ENCODE measurements at places on chromosomes 5 and 9.

DNA sequence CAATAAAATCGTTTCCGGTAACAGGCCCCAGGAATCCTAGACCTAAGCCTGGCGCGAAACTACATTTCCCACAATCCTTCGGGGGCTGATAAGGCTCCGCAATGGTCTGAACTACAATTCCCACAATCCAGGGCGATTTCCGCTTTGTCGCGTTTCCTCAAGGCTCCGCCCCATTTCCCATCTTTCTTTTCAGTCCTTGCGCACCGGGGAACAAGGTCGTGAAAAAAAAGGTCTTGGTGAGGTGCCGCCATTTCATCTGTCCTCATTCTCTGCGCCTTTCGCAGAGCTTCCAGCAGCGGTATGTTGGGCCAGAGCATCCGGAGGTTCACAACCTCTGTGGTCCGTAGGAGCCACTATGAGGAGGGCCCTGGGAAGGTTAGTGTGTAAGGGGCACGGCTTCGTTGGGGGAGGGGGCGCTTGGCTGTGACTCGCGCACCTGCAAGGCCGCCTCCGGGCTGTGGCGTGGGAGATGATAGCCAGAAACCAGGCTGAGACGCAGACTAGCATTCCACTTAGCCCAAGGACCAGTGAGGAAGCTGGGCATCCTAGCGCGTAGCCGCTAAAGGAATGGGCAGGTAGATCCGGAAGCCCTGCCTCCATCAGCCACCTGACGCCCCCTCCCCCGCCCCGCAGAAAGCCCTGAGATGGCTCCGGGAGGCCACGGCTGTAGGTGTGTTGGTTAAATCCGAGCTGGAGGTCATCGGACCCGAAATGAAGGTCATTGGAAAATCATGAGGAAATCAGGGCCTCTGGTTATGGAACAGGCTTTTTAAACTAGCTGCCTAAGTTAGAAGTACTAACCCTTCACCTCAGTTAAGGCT, at the start of gene COX7C:
Gene COX7C (plus strand): TSS at position 186 of the 821 bp plus-strand sequence. CDS start 115 bp downstream, at position 301.
- peak; percentile 92 for DNase-seq

DNA sequence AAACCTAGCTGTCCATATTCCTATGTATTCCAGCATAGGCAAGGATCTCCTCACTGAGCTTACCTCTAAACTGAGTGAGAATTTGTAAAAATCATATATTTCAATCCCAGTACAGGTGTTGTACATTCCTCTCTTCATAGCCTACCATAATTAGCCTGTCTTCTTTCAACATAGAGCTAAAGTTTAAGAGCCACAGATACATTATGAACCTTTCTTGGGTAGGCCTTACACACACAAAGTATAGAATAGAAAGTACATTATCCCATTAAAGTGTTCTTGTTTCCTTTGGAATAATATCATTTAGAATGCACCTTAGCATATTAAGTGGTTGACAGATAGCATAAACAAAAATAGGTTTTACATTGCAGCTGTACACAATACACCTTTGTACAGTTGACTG, 282.1 kb upstream of the TMEM161B start:
- no peak for DNase-seq

GRCh38 chr9:133873009-133873408, 119.1 kb downstream of the VAV2 start:
- no peak for DNase-seq

- DNase-seq = no peak
These were observed 75.1 kb downstream of the AMBP start for GRCh38 chr9:114002986-114003350.

GRCh38 chr5:128462330-128462729, 75.7 kb downstream of the FBN2 start:
- DNase-seq = no peak

DNA sequence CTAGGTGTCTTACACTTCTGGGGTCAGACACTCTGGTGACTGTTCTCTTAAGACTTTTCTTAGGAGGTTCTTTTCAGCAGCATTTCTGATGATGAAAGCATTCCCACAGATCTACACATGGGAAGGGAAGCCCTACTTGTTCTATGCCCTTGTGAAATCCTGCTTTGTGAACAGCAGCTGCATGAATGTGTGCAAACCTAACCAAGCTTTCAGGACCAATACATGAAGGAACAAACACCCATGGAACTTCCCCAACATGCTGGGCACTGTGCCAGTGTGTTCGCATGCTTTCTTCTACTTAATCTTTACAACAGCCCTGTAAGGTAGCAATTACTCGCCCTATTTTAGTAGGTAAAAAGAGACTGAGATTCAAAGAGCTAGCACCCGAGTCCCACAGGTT, 439.9 kb upstream of the KLF4 start:
- DNase-seq = peak; percentile 26

DNA sequence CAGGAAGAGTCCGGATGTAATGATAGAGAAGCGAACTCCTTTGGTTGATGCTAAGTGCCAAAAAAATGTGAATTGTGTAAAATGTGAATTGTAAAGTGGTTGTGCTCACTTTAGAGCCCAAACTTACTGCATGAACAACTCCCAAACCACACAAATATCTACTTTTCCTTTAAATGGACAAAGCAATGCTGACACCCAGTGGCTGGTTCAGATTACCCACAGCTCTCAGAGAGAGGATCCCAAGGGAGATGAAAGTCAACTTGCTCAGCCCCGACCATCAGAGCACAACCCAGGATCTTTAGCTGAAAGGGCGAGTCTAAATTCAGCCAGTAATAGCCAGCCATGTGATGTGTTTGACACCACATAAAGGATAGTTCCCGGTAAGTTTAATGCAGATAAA, 133.7 kb downstream of the NMUR2 start:
- DNase-seq = peak; percentile 19

- DNase-seq = no peak
These were observed 552.4 kb upstream of the DAB2 start for GRCh38 chr5:39977066-39977655.

GRCh38 chr5:159873680-159874079, 42.6 kb upstream of the ADRA1B start:
- no peak for DNase-seq

GRCh38 chr5:7209658-7210057, 186.3 kb upstream of the ADCY2 start:
- DNase-seq = peak; percentile 87

DNA sequence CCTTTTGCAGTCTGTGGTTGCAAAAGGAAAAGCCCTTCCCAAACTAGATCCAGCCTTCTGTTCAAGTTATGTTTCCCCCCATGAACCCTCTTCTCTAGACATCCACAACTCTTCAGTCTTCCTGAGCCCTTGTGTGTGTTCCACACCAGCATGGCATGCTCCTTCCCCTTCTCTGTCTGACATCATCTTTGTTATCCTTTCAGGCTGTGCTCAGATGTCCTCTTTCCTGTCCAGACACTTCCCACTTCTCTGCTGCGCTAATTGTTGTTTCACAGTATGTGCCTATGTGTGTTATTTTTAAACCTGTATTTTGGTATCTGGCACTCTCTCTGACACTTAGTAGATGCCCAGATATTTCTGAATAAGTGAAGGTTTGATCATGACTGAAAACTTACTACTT, 38.2 kb downstream of the FOCAD start:
- DNase-seq = no peak

GRCh38 chr5:162607879-162608278, 540.3 kb downstream of the GABRG2 start:
- DNase-seq = no peak

- no peak for DNase-seq
These were observed 37.8 kb downstream of the FAM78A start for GRCh38 chr9:131238402-131239021.

DNA sequence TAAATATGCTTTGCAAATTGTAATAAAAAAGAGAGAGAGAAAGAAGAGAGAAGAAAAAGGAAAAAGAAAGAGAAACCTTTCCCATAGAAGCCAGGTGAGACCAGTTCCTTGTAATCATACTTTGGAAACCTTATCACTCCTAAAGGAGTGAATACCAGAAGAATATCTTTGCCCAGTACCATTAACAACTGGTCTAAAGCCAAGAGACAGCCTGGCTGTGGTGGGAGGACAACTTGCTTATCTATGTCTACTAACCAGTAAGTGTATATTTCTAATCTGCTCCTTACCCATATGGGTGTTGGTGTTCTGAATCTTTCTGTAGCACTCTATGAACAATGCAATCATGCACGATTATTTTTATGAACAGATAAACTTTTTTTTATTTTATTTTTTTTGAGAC, 10.5 kb upstream of the TXN start:
- no peak for DNase-seq

- peak; percentile 22 for DNase-seq
These were observed 1.4 kb downstream of the SLC26A2 start for GRCh38 chr5:149961957-149962409.

DNA sequence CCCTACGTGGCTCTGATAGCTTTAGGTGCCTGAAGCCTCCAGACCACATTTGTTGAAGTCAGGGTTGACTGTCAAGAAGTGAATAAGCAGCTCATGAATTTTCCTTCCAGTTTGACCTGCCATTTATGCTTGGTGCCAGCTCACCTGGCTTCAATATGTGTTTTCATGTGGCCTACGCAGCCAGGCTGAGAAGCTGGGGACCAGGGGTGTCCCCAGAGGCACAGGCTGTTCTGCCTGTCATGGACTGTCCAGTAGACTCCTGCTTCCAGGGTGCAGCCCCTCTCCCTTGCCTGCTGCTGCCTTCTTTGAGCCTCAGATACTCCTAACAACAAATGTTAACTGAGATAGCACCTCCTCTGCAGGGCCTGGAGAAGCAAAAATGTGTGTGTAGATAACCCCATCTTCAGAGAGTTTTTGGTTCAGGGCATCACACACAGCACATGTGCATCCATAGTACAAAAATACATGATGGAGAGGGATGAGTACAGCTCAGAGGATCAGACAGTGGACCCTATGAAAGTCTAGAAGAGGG, 5.8 kb downstream of the TNFAIP8 start:
- no peak for DNase-seq

GRCh38 chr5:14167211-14167845, 24.2 kb downstream of the TRIO start:
- DNase-seq = no peak

DNA sequence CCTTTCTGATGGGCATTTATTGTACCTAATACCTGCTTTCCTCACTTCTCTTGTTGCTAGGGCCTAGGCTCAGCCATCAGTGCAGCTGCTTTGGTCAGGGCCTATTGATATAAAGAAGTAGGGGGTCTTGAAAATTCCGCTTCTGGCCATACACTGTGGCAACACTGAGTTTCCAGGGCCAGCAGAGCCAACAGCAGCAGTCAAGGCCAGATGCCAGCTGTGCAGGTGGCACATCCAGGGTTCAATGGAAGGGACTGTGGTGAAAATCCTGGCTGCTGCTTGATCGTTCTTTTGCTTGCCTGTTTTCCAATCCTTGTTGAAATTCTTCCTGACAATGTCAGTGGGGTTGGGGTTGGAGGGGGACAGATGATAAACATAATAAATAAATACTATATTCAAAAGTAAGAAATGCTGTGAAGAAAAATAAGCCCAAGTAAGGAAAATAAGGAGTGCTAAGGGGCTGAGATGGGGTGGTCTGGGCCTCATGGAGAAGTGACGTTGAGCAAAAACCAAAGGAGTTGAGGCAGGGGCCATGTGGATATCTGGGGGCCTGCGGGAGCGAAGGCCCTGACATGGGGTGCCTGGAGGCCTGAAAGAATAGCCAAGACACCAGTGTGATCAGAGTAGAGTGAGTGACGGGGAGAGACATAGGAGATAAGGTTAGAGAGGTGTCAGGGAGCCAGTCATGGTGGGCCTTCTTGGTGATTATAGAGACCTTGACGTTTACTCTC, 91.0 kb upstream of the ALDH1B1 start:
- peak; percentile 53 for DNase-seq

GRCh38 chr5:114325541-114325940, 36.3 kb upstream of the KCNN2 start:
- no peak for DNase-seq

- no peak for DNase-seq
These were observed 15.4 kb downstream of the CCNJL start for GRCh38 chr5:160297004-160297403.

- peak; percentile 63 for DNase-seq
These were observed at the start of gene PRR7 for GRCh38 chr5:177446200-177447065. TSS of gene PRR7 (plus strand) at chr5:177446814. CDS start at chr5:177455068, 8,254 bp downstream.

- DNase-seq = peak; percentile 34
These were observed 44.5 kb upstream of the NR5A1 start for GRCh38 chr9:124551472-124552272.

- no peak for DNase-seq
These were observed 791 bp upstream of the GPR150 start for GRCh38 chr5:95619096-95619495.

GRCh38 chr9:96241391-96241809, 60.6 kb downstream of the HSD17B3 start:
- DNase-seq = no peak

DNA sequence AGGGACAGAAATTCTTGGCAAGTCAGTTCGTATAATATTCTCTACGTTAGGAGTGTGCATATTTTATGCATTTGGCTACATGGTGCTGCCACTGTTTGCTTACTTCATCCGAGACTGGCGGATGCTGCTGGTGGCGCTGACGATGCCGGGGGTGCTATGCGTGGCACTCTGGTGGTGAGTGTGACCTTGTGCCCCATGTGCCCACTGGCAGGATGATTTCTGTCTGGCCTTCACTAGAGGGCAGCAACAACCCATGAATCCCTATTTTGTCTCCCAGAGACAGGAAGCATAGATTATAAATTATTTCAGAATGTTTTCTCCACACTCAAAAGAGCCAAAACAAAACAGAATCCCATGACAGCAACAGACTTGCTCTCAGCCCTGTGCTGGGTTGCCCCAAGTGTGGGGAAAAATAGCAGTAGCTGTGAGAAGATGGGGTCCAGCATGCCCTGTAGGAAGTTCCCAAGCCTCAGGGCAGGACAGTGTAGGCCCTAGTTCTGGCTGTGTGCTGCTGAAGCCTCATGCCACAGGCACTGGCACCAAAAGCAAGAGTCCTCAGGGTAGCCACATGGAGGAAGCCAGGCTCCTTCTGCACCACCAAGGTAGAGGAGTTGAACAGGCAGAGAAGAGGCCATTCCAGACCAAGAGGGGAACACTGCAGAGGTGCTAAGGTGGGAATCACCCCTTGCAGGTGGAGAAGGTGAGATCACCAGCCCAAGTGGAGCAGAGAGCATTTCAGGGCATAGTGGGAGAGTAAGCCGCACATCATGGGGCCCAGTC, 16.0 kb downstream of the SLC22A5 start:
- DNase-seq = peak; percentile 4

DNA sequence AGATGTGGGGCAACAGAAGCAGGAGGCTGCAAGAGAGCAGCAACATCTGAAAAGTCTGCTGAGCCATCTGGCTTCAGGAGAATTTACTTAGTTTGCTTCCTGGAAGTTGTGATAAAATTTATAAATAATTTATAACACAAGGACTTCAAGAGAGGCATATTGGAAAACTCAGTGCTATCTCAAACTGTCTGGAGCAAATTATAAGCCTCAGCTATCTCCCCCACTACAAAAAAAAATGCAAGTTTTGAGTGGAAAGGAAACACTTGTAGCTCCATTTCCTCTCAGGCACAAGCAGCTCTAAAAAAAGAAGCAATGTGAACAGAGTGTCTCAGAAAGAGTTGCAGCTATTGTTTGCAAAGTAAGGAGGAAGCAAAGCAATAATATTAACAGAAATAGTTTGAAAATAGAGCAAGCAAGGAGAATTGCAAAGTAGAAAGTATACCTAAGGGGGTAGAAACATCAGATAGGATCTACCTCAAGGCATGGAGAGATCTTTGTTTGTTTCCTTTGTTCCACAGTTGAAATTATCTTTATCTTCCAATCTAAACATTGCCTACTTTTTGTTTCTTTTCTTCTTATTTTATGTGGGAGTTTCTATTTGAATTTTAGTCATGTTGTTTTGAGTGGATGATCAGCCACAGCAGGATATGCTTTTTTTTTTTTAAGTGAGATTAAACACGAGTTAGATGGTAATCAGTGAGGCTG, 55.9 kb upstream of the IL6ST start:
- DNase-seq = no peak

- DNase-seq = no peak
These were observed 64.7 kb upstream of the NFIL3 start for GRCh38 chr9:91488341-91488740.

Measured in NCI-H1092 treated with DMSO at 0.1 percent for 48 hours (cell line).